ENCODE measurements at places on chromosomes 3 and 15. TPM values are rescaled to one million over a fixed set of nuclear protein-coding genes. Genes with fewer than 3 reads are reported as not detected.

DNA sequence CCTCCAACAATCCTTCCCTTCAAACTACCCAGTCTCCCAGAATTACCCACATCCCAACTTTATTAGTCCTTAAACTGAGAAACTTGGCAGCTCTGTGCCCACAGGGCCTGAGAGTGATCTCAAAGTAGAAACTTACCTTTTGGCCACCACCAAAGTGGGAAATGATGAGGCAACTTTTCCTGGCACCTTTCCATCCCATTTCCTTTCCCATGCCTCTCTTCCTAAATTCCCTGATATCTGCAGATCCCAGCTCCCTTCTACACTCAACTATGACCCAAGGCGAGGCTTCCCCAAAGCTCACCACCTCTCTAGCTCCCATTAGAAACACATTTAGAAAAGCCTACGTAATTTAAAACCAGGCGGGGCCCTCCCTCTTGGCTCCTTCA lies 271.9 kb downstream of the FOXP1 start:
- H3K36me3 ChIP-seq = no peaks in the 10 kb centered on the region
- H3K4me1 ChIP-seq = peaks cover 20% of the 10 kb centered on the region
- H3K4me3 ChIP-seq = no peak overlapping the region
- no peak overlapping the region for H3K27ac ChIP-seq
- no peaks in the 10 kb centered on the region for H3K27me3 ChIP-seq
- peak; percentile 44 for DNase-seq

GRCh38 chr15:74692327-74692726 lies 3.5 kb downstream of the EDC3 start:
- no peaks in the 10 kb centered on the region for H3K36me3 ChIP-seq
- DNase-seq = no peak
- H3K27ac ChIP-seq = no peak overlapping the region
- no peaks in the 10 kb centered on the region for H3K27me3 ChIP-seq
- H3K4me1 ChIP-seq = peaks cover 6% of the 10 kb centered on the region

Gene RASGRF1
- polyA plus RNA-seq = not detected

Gene GPD1L
- polyA plus RNA-seq = 22.1 TPM

Gene UBAP1L
- 2.7 TPM for polyA plus RNA-seq

All from cardiac muscle cell (in vitro differentiated cells and primary cell).